AG09319 (cell line): ENCODE measurements at places on chromosomes 2 and 18.

DNA sequence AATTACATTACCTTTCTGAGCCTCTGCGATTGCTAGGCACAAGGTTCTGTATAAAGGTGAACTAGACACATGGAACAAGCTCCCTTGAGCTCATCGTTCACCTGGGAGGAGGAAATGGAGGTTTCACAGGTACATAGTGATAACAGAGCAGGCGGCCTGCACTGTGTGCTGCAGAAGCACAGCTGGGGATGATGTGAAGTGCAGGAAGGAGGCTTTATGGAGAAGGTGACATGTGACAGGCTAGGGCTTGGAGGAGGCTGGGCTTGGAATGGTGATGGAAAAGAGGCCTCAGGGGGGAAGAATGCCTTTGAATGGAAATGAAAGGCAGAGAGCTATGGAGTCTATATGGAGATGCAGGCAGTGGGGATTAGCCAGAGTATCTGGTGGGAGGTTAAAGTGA is 22.9 kb downstream of the MARCHF4 start:
- DNase-seq: no peak

DNA sequence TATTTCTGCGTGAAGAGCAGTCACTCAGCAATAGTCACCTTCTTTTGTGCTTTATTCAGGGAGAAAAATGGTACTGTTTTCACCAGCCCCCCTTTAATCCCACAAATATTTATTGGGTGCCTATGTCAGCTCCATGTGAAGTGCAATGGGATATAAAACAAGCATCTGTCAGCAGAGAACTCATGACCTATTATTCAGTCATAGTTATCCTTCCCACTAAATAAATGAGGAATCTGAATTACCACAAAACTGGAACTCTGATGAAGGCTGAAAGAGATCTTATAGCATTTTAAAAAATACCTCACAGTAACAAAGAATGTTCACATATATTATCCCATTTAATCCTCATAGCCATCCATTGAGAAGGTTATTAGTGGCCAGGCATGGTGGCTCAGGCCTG is 45.8 kb downstream of the DHX57 start:
- DNase-seq: no peak

DNA sequence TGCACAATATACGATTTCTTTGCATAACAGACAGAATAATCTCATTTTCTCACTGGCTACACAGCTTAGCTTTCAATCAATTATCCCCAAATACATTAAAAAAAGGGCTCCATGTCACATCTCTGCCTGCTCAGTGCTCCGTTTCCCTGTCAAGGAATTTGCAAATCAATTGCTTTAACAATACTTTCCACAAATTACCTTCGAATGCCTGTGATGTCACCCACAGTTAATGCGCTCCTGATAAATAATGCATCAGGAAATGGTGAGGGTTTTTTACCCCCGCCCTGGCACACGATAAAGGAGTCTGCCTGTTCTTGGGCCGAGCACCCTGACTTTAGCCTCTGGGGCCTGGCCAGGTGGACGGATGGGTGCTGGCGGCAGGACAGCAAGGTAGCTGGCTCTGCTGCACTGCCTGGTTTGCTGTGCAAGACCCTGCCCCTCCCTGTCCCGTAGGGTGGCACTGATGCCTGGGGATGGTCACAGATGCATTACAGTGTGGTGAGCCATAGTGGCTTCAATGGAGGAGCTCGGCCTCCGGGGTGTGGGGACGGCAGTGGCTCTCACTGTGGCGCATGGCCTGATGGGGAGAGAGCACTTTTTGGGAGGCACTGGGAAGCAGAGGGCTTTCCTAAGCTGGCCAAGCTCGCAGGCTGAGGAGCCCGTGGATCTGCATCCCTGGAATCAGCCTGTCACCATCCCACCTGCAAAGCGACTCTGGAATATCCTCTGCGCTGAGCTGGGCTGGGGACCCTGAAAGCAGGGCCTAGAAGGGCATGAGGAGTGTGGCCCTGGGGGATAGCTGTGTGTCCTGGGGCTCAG is 88.3 kb upstream of the HS6ST1 start:
- DNase-seq: no peak

- DNase-seq: peak; percentile 22
Measured at GRCh38 chr2:161208527-161209139, 48.4 kb downstream of the TANK start.

GRCh38 chr2:176493909-176494308 is 224.7 kb downstream of the MTX2 start:
- DNase-seq: no peak

DNA sequence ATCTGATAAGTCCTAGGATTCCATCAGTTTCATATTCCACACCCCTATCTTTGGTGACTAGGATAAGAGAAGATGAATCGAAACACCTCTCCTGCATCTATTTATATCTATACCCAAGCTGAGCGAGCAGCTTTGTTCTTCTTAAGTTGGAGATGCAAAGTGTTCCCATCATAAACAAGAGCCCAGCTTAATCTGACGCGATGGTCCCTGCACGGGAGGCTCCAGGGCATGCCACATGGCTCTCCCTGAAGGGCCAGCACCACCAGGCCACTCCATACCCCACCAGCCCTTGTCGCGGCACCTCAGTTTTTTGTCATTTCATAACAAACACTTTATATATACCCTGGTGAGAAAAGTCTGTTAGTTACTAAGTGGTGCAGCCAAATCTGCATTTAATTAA is 255.3 kb downstream of the L3MBTL4 start:
- DNase-seq: no peak

GRCh38 chr2:226742347-226742746 is 57.3 kb downstream of the IRS1 start:
- no peak for DNase-seq

DNA sequence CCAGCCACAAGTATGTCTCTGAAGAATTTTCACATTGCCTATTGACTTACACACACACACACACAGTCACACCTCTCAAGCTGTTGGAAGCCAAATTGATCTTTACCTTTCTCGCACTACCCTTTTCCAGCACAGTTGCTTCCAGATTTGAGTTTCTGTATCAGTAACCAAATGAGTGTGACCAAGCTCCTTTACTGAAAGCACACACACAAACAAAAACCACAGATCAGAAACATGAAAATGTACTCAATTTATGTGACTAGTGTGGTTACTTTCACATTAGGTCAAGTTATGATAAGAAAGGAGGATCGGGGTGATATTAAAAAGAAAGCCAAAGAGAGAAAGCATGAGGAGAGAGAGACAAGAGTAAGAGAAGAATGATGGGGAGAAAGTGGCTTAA is 993.9 kb upstream of the POU3F3 start:
- DNase-seq: no peak

DNA sequence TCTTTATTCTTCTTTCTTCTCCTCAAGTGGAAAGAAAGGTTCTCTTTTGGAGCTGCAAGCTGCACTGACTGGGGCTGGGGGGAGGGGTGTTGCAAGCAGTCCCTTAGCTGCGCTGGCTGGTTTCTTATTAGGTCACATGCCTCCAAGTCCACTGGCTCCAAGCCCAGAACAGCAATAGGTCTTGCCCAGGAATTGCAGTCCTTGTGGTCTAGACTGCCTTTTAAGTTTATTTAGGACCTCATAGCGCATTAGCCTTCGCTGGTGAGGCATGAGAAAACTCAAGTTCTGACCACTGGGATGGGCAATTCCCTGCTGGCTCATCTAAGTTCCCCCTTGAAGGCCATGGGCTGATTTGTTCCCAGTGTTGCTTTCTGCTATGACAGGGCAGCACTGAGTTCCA is 138.6 kb upstream of the SCN7A start:
- peak; percentile 28 for DNase-seq

- no peak for DNase-seq
Measured at GRCh38 chr18:21686282-21687105, 18.1 kb downstream of the ABHD3 start.

DNA sequence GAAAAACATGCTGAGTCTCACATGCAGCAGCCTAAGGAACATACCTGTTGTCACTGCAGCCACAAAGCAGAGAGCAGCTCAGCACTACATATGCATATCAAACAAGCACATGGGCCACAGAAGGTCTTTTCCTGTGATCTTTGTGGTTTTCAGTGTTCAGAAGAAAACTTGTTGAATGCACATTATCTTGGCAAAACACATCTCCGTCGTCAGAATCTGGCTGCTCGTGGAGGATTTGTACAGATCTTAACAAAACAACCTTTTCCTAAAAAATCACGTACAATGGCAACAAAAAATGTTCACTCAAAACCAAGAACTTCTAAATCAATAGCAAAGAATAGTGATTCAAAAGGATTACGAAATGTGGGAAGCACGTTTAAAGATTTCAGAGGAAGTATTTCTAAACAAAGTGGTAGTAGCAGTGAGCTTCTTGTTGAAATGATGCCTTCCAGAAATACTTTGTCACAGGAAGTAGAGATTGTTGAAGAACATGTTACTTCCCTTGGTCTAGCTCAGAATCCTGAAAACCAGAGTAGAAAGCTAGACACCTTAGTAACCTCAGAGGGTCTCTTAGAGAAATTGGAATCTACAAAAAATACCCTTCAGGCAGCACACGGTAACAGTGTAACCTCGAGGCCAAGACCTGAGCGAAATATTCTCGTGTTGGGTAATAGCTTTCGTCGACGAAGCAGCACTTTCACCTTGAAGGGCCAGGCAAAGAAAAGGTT is 34.1 kb downstream of the ZNF407 start:
- DNase-seq: no peak

- no peak for DNase-seq
Measured at GRCh38 chr2:124915567-124915966, 890.5 kb downstream of the CNTNAP5 start.

GRCh38 chr2:106095478-106096298 is 98.4 kb downstream of the UXS1 start:
- DNase-seq: no peak

GRCh38 chr2:159797543-159798375 is at the start of gene CD302:
CD302 (minus strand) TSS chr2:159798208; CDS start chr2:159798198, 10 bp downstream.
- no peak for DNase-seq

DNA sequence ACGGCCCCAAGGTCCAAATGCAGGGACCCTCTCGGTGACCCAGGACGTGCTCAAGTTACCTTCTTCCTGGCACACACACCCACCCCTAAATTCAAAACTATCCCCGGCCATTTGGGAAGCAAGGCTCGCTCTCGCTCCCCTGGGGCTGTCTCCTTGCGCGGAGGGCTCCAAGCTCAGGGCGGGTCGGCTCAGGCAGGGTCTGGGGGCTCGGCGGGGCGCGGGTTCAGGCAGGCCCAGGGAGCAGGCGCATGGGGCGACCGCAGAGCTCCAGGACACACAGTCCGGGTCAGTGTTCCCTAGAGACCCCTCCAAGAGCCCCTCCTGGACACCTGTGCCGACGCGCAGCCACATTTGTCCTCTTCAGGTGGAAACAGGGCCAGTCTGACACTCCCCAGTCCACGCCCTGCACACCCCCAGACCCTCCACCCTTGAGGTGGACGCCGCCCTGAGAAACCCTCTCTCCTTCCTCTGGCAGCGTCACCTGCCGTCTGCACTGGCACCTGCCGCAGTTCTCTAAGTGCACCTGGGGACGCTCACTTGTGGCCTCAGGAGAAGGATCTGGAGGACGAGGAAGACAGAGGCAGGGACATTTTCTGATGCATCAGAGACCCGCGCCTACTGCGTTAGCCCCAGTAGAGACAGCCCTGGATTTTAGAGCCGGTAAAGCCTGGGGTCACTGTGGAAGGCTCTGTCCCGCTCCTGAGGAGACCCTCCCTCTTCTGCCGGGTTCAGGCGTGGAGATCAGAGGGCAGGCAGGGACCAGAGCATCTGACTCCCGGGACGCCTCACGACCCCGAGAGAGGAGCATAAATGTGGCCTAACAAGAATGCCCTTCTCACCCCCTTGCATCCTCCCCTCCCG is 138.8 kb downstream of the TWIST2 start:
- DNase-seq: no peak

DNA sequence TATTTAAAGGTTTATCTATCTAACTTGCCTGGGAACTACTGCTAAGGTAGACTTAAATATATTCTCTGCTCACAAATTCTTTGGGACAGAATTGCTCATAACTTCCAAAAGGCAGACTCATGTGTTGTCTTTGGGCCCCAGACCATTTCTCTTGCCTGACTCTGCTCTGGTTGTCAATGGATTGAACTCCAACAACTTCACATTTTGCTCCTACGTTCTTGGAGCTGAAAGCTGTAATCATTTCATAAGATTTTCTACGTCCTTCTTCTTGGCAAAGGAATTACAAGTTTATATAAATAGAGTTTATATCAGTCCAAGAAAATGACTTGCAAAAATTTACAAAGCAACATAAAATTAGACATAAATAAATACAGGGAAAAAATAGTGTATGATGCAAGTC is 32.9 kb upstream of the PPM1B start:
- DNase-seq: peak; percentile 10

- DNase-seq: peak; percentile 54
Measured at GRCh38 chr2:43576981-43577892, 18.6 kb downstream of the THADA start.

GRCh38 chr2:136306836-136307235 is 188.9 kb upstream of the CXCR4 start:
- DNase-seq: no peak

DNA sequence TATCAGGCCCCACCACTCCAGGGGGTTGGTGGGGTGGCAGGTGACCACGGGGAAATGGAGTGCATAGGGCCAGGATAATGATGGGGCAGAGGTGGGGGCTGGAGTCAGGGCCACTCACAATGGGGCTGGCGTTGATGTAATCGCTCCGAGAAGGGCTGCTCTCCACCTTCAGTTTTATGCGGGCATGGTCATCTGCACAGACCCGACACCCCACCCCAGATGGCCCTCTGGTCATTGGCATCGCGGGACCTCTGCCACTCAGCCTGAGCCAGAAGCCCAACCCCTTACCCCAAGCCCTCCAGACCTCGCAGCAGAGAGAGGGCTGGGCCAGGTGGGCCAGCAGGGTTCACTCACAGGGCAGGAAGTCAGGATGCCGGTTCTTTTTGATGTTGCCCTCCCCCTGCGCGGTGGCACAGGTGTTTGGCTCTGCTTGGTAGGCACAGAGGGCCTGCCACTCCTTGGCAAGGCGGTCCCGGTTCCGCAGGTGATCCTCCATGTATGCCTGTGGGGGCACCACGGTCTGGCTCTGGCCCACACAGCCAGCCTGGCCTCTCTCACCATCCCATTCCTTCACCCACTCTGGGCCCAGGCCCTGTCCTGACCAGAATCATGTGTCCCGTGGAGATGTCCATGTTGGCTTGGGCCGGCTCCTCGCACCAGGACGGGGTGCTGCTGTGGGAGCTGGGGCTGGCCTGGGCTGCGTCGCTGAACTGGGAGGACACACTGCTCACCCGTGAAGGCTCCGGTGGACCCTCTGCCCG is 12.4 kb downstream of the PTPRN start:
- DNase-seq: no peak
